ENCODE measurements at places on chromosomes 3 and 15.

- no peak for DNase-seq
These were observed 164.8 kb downstream of the ERC2 start for GRCh38 chr3:56303487-56303886.

GRCh38 chr3:72303926-72304325 is 519.0 kb upstream of the PROK2 start:
- DNase-seq: no peak

- DNase-seq: no peak
These were observed 20.9 kb downstream of the SMAD6 start for GRCh38 chr15:66722757-66723540.

- DNase-seq: no peak
These were observed 40.0 kb upstream of the TEX9 start for GRCh38 chr15:56325186-56325585.

- DNase-seq: peak; percentile 40
These were observed 23.9 kb upstream of the BCL2L10 start for GRCh38 chr15:52136442-52136980.

GRCh38 chr3:31610700-31611275 is 78.1 kb downstream of the STT3B start:
- no peak for DNase-seq

DNA sequence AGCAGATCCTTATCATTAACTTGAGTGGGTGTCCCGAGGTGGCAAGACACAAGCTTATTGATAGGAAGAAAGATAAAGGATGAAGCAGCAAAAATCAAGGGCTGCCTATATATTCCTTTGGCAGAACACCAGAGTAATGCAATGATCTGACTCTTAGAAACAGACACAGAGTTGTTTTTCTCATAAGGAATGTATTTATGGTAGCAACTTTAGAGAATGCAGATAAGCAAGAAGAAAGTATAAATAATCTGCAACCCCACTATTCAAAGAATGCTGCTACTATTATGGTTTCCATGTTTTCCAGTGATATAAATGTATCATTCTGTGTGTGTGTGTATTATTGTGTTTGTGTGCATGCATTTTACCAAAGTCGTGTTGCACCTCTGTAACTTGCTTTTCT is 208.3 kb downstream of the THSD4 start:
- DNase-seq: no peak

GRCh38 chr3:36362973-36363372 is 17.3 kb upstream of the STAC start:
- DNase-seq: no peak

GRCh38 chr15:64233299-64233698 is 70.5 kb upstream of the PPIB start:
- no peak for DNase-seq

- no peak for DNase-seq
These were observed 1105.8 kb downstream of the IGSF11 start for GRCh38 chr3:117928836-117929235.

- no peak for DNase-seq
These were observed 15.0 kb downstream of the CACNA2D3 start for GRCh38 chr3:54137311-54137710.

- no peak for DNase-seq
These were observed 54.1 kb downstream of the ITGB5 start for GRCh38 chr3:124832782-124833709.

DNA sequence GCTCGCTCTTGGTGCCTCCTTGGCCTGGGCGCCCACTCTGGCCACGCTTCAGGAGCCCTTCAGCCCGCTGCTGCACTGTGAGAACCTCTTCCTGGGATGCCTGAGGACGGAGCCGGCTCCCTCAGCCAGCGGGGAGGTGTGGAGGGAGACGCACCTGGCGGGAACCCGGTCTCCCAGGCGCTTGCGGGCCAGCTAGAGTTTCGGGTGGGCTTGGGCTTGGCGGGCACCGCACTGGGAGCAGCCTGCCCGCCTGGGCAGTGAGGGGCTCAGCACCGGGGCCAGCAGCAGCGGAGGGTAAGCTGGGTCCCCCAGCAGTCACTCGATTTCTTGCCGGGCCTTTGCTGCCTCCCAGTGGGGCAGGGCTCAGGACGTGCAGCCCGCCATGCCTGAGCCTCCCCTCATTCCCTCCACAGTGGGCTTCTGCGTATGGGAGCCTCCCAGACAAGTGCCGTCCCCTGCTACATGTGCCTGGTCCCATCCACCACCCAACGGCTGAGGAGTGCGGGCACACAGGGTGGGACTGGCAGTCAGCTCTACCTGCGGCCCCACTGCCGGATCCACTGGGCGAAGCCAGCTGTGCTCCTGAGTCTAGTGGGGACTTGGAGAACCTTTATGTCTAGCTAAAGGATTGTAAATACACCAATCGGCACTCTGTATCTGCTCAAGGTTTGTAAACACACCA is 708.7 kb downstream of the VGLL3 start:
- no peak for DNase-seq

- no peak for DNase-seq
These were observed 14.7 kb downstream of the STAB1 start for GRCh38 chr3:52509753-52510328.

- no peak for DNase-seq
These were observed 144.4 kb downstream of the MYLK start for GRCh38 chr3:123739754-123740153.

DNA sequence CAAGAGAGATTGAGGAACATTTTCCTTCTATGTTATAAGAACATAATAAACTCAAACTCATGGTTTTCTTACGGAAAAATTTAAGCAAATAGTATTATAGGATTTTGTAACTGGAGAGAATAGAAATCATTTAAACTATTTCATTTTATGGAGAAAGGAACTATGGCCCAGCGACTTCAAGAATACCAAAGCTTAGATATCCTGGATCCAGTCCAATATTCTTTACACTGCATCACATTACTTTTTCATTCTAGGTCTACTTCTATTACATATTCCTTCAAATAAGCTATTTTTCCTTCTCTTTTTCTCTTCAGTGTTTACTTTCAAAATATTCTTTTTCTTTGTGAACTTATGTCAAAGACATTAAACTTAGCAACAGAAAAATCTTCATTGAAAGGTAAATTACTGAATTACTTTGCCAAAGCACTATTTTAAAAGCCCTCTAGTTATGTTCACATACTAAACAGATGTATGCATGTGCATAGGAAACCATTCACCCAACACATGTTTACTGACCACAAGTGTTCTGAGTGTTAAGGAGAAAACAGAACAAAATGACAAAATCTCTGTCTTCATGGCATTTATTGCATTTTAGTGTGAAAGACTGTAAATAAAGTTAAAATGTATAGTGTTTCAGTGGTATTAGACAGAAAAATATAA is 20.4 kb downstream of the KPNA4 start:
- no peak for DNase-seq

DNA sequence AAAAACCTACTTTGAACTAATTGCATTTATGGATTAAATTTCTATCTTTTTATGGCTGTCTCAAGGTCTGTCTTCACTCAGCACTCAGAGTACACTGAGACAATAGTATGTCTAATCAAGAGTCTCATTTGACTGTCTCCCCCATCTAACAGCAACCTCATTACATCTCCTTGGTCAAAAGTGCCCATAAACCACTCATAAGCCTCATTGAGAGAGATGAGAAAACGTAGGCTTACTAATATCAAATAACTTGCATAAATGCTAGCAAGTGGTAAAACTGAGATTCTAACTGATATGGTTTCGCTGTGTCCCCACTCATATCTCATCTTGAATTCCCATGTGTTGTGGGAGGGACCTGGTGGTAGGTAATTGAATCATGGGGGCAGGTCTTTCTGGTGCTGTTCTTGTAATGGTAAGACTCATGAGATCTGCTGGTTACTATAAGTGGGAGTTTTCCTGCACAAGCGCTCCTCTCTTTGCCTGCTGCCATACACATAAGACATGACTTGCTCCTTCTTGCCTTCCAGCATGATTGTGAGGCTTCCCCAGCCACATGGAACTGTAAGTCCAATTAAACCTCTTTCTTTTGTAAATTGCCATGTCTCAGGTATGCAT is 113.9 kb downstream of the TFDP2 start:
- no peak for DNase-seq

GRCh38 chr3:118907909-118908308 is 126.7 kb downstream of the IGSF11 start:
- DNase-seq: no peak

- no peak for DNase-seq
These were observed 77.2 kb upstream of the WDR72 start for GRCh38 chr15:53836618-53837017.

- DNase-seq: no peak
These were observed 346.6 kb downstream of the EPHB1 start for GRCh38 chr3:135141672-135142071.

DNA sequence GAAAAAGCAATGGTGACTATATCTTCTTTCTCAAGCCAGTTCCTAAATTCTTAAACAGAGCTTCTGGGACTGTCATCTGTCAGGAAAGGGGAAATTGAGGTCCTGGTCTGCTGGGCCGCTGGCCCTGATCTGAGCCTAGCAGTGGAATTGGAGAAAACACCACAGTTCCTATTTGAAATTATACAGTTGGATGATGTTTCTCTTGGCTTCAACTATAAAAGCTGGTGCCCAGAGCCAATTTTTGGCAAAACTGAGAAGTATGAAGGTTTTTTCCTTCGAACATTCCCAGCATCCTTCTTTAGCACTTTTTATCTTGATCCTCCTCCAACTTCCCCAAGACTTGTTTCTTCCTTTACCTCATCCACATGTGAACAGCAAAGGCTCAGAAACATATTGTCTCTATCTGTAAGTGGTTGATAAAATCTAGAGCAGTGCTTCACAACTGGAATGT is 83.9 kb downstream of the CD47 start:
- no peak for DNase-seq

DNA sequence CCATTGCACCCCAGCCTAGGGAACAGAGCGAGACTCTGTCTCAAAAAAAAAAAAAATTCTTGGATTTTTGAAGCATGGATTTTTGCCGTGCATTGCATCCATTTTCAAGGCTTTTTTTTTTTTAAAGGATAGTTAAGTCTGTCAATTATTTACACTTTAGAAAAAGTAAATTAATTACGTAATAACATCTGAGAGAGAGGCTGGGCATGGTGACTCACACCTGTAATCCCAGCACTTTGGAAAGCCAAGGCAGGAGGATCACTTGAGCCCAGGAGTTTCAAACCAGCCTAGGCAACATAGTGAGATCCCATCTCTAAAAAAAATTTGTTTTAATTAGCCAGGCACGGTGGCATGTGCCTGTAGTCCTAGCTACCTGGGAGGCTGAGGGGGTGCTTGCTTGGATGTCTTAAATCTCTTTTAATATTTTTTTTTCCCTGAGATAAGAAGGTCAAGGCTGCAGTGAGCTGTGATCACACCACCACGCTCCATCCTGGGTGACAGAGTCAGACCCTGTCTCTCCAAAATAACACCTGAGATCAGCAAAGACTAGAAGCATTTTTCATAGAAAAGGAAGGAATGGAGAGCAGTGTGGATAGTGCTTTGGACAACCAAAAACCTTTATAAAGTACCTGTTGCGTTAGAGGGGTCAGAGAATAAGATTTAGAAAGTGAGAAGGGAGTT is 6.8 kb upstream of the SENP7 start:
- no peak for DNase-seq

GRCh38 chr3:126319701-126320295 is 37.4 kb downstream of the KLF15 start:
- no peak for DNase-seq

GRCh38 chr15:97182581-97182980 is 777.9 kb upstream of the ARRDC4 start:
- DNase-seq: no peak

DNA sequence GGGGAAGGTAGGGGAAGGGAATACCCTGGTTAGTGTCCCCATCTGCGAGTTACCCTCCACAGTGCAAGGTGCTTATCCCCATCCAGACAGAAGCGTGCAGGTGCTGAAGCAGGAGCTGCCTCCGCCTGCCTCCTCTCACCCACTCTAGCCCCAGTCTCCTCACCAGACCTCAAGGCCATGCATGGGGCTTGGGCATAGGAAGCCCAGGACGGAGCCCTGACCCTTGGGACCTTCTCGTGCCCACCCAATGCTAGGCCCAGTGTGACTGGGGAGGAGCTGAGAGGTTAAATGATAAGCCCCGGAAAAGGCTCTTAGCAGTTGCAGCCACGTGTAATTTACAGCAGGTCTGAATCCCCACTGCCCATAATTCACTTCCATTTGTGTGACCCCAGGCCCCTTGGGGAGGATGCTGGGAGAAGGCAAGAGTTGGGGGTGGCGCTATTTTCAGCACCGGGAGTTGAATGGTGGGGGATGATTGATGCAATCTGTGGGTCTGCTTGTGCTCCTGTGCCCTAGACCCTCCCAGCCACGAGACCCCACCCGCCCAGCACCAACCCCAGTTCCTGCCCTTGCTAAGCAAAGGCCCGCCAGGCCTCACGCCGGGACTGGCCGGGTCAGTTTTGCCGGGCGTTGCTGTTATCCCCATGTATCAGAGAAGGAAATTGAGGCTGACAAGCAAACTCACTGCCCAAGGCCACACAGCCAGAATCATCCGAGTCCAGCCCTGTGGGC is 14.5 kb upstream of the PLXND1 start:
- no peak for DNase-seq

DNA sequence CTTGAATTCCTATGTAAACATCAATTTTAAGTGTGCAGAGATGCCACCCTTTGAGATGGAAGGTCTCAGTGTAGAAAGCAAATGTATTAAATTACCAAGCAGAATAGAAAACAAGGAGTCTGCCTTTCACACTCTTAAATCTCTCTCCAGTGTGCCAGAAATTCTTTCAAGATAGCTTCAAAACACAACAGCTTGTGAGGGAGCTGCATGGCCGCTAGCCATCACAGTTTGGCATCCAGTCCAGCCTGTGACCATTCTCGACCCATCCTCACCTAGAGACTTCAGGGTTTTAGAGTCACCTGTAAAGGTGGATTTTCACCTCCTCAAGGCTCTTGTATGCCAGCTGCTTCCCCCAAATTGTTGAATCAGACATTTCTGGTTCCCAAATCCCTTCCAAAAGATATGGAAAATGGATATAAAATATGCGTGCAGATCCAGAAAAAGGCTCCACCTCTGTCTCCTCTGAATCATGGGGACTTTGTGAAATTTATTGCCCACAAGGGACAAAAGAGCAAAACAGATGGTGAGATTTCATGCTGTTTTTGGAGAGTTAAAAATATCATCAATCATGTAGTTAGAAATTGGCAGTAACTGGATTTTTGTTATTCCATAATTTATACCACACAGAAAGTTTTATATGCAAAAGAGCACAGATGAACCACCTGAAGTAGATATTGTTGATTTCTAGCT is 114.2 kb upstream of the THRB start:
- DNase-seq: no peak

- DNase-seq: no peak
These were observed 79.7 kb upstream of the FLNB start for GRCh38 chr3:57928511-57928910.

DNA sequence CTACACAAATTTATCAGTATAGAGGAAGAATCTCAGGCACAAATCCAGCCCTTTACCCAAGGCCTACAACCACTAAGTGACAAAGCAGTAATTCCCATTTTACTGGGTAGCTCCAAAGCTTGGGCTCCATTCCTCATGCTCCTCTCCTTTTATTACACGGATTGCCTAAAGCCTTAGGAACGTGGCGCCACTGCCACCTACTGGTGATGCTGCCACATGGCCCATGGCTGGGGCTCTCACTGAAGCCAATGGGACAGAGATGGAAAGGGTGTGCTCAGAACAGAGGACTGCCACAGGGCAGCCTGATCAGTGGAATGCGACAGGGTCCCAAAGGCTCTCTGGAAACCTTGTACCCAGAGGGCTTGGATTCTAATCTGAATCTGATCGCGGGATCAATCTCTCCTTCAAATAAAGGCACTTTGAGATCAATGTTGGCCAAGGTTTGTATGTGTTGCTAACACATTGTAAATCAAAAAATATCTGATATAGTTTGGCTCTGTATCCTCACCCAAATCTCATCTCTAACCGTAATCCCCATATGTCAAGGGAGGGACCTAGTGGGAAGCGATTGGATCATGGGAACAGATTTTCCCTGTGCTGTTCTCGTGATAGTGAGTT is 33.5 kb upstream of the LYZL4 start:
- DNase-seq: peak; percentile 91

GRCh38 chr3:50436114-50436674 is 67.2 kb downstream of the CACNA2D2 start:
- peak; percentile 85 for DNase-seq

Measured in Peyer's patch (tissue), 4 donors.